Activated CD4-positive, alpha-beta memory T cell treated with anti-CD3 and anti-CD28 coated beads, Interleukin-2, amount 10 ng/mL, durations not matched to agents 7 days and 5 days (primary cell): ENCODE measurements at places on chromosomes 4 and X. TPM values are rescaled to one million over a fixed set of nuclear protein-coding genes. Genes with fewer than 3 reads are reported as not detected.

GRCh38 chrX:54640736-54641135 is 110.7 kb downstream of the GNL3L start:
- H3K4me3 ChIP-seq, result no peak overlapping the region
- H3K27ac ChIP-seq, result no peak overlapping the region
- peaks cover 9% of the 10 kb centered on the region for H3K4me1 ChIP-seq
- no peaks in the 10 kb centered on the region for H3K27me3 ChIP-seq
- no peaks in the 10 kb centered on the region for H3K36me3 ChIP-seq

- H3K4me3 ChIP-seq, result no peak overlapping the region
- no peak for DNase-seq
- H3K4me1 ChIP-seq, result no peaks in the 10 kb centered on the region
- H3K27me3 ChIP-seq, result no peaks in the 10 kb centered on the region
These were observed 132.1 kb upstream of the NEIL3 start for GRCh38 chr4:177177541-177178081.

DNA sequence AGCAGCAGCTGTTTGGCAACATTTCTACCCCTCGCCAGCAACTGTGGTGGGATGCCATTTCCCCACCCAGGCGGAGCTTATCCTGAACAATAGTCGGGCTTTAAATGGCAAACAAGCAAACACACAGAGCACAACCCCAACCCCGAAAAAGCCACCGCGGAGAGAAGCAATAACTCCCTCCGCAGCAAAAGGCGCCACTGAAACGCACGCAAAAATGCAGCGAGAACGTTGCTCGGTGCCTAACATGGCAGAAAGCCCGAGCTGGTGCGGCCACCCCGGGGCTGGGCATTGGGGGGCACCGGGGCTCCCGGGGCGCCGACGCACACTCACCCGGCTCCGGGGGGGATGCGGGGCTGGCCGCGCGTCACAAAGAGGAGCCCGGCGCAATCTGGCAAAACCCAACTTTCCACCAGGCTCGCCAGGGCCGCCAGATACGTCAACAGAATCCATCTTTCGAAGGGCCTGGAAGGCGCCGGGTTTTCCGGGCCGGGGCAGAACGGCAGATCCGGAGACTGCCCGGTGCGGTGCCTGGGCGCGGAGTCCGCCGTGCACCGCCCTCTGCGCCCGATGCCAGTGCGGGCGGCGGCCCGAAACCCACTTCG is 818 bp downstream of the RAI2 start:
- DNase-seq, result no peak
- H3K4me1 ChIP-seq, result peaks cover 4% of the 10 kb centered on the region
- no peak overlapping the region for H3K4me3 ChIP-seq

DNA sequence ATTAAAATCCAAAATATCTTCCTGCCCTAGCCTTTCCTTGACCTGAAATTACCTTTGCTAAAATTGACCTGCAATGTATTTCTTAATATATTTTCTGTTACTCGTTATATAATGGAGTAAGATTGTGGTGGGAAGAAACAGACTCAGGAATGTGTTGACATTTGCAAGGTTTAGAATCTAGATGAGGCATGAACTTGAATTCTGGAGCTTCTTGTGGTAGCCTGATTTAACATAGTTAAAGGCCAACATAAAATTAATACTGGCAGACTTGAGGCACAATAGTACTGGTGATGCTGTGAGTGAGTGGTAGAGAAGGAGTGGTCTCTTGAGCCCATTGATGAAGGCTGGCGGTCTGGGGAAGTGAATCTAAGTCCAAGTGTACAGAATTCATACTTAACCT is 197.9 kb upstream of the SPRY1 start:
- H3K4me3 ChIP-seq, result no peak overlapping the region
- no peaks in the 10 kb centered on the region for H3K36me3 ChIP-seq
- no peaks in the 10 kb centered on the region for H3K4me1 ChIP-seq
- DNase-seq, result no peak
- H3K27ac ChIP-seq, result no peak overlapping the region

DNA sequence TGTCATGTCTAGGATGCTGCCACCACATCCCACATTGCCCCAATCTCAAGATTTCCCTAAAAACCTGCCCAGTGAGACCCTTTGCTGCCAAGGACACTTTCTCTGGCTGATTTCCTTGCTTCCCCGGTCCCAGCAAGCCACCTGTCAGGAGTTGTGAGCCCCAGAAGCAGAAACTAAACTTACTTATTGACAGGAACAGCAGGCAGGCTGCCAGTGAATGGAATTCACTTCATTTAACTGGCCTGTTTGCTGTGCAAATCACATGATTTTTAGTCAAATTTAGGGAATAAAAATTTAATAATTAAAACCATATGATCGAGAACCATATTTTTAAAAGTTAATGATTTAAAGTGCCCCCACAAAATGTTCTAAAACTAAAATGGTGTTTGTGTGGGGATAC is 48.5 kb downstream of the MAMLD1 start:
- H3K36me3 ChIP-seq, result no peaks in the 10 kb centered on the region
- no peak overlapping the region for H3K27ac ChIP-seq
- peaks cover 24% of the 10 kb centered on the region for H3K4me1 ChIP-seq
- no peak for DNase-seq
- no peak overlapping the region for H3K4me3 ChIP-seq

- no peaks in the 10 kb centered on the region for H3K36me3 ChIP-seq
- no peak overlapping the region for H3K27ac ChIP-seq
- H3K4me1 ChIP-seq, result no peaks in the 10 kb centered on the region
- H3K4me3 ChIP-seq, result no peak overlapping the region
- H3K27me3 ChIP-seq, result no peaks in the 10 kb centered on the region
These were observed 241.4 kb downstream of the UGT8 start for GRCh38 chr4:114839986-114840385.

- H3K4me3 ChIP-seq, result no peak overlapping the region
- no peaks in the 10 kb centered on the region for H3K27me3 ChIP-seq
- no peaks in the 10 kb centered on the region for H3K36me3 ChIP-seq
- DNase-seq, result no peak
- H3K27ac ChIP-seq, result no peak overlapping the region
- no peaks in the 10 kb centered on the region for H3K4me1 ChIP-seq
These were observed 31.0 kb downstream of the XK start for GRCh38 chrX:37716602-37717001.

GRCh38 chr4:5893004-5893580 is at the start of gene CRMP1:
TSS of gene CRMP1 (minus strand) at chr4:5893086. CDS start at chr4:5892969, 117 bp downstream.
- H3K4me3 ChIP-seq, result no peak within 1 kb of the TSS
- H3K27me3 ChIP-seq, result peaks cover 60% of the 10 kb centered on the region
- H3K4me1 ChIP-seq, result peaks cover 10% of the 10 kb centered on the region
- H3K27ac ChIP-seq, result no peak within 1 kb of the TSS

FGF2 gene
- total RNA-seq, result 0.25 TPM

GRIA2 gene
- total RNA-seq, result not detected

RRH gene
- not detected for total RNA-seq

ZNF674 gene
- total RNA-seq, result 5.7 TPM

ESX1 gene
- total RNA-seq, result not detected

XKRX gene
- total RNA-seq, result 0.15 TPM

MAGEB17 gene
- not detected for total RNA-seq

MSANTD1 gene
- total RNA-seq, result 0.60 TPM
